Activated naive CD4-positive, alpha-beta T cell treated with anti-CD3 and anti-CD28 coated beads, Interleukin-2, amount 50 U/mL, for 16 hours (primary cell): ENCODE measurements at places on chromosomes 7 and 10.

- no peak for DNase-seq
These were observed 67.8 kb upstream of the TNRC18 start for GRCh38 chr7:5491251-5492019.

- no peak for DNase-seq
These were observed 5.2 kb upstream of the FRA10AC1 start for GRCh38 chr10:93707623-93708022.

DNA sequence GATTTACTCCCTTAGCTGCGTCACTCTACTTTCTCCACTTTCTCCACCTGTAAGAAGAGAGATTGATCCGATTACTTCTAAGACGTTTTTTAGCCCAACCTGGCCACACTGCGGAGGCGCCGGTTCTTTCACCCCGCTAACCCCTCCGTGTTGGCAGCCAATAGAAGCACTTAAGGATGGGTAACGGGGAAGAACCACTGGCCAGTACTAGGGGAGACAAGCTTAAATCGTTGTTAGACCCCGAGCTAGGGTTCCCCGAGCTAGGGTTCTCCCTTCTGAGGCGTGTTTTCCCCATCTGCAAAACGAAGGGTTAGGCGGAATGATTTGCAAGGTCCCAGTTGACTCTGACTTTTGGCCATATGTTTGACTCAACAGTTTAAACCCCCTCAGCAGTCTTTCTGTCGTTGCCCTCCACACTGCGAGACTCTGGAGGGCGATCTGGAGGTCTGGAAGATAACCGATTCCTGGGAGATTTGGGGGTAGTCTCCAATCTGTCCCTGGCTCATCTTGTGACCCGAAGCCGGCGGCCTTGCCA is 644 bp downstream of the UMAD1 start:
- no peak for DNase-seq

DNA sequence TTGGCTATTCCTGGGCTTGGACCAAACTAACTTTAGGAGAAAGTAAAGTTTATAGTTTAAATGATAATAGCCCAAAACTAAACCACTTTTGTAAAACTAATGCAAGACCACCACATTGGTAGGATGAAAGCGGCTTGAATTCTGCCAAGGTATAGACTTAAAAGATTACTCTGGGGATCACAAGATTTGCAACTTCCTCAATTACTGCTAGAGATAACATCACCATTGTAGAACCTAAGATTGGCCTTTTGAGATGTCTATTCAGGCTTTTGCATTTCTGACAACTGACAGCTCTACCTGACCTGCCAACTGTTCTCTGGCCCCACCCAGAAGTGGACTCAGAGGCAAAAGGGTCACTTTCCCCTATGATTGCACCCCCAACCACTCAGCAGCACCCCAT is 162.4 kb downstream of the TNS3 start:
- no peak for DNase-seq

DNA sequence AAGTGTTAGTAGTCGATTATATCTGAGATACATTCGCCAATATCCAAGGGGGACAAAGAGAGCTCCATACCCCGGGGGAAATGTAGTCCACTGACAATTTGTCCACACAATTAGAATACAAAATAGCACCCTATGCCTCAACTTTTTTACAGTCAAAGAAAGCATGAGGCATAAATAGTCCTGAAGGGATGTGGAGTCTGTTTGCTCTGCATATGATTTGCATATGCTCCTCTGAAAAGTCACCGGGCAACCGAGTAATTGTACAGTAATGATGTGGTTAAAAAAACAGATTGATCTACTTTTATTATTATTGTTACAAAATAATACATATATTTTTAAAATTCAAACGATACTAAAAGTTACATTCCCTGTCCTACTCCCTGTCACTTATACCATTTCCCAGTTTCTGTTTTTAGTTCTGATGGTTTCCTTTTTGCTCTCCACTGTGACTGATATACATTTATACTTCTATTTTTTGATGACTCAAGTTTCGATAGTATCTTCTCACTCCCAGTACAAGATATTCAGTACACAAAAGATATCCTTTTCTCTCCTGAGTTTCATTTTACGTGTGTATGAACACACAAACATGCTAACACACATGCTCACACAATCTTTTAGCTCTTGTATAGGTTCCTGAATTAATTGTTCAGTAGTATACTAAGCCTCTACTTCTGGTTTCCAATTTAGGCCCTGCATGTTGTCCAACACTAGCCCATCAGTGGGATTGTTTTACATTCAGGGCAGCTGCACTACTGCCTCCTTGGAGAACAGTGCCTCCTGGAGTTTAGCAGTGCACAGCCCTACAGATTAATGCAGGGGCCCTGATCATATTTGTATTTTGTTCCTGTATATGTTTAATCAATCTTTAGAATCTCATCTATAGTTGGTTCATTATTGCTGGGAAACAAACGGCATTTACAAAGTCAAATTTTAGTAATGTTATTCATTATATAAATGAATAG is 130.9 kb downstream of the TES start:
- no peak for DNase-seq

- DNase-seq: peak; percentile 74
These were observed 9.3 kb upstream of the CHCHD1 start for GRCh38 chr10:73772281-73773151.

GRCh38 chr7:142954680-142955268 is 7.4 kb downstream of the KEL start:
- DNase-seq: no peak

DNA sequence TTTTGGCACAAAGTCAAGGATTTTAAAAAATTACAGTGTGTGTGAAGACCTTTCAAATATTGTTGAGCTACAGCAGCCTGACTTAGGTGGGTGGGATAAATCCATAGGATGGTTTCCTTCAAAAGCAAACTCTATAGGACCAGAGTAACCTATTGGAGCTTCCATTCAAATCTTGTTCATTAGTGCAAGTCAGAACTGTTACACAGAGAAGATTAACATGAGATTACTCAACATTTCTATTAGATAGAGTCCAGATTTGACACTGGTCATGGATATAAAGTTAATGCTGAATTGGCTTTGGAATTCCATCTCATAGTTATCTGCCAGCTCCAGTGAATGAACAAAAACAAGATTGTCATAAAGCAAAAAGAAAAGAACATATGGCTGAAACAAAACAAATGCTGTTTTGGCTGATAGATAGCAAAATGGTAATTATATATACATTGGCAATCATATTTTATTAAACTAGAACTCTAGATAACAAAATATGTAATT is 129.6 kb upstream of the SEMA3A start:
- no peak for DNase-seq

GRCh38 chr7:158534598-158534997 is 53.0 kb downstream of the PTPRN2 start:
- DNase-seq: no peak

GRCh38 chr10:80518807-80519360 is 18.8 kb upstream of the SH2D4B start:
- no peak for DNase-seq
